ENCODE measurements at places on chromosomes 6 and 20.

GRCh38 chr6:161033667-161034066, 42.1 kb downstream of the MAP3K4 start:
- no peak for DNase-seq

DNA sequence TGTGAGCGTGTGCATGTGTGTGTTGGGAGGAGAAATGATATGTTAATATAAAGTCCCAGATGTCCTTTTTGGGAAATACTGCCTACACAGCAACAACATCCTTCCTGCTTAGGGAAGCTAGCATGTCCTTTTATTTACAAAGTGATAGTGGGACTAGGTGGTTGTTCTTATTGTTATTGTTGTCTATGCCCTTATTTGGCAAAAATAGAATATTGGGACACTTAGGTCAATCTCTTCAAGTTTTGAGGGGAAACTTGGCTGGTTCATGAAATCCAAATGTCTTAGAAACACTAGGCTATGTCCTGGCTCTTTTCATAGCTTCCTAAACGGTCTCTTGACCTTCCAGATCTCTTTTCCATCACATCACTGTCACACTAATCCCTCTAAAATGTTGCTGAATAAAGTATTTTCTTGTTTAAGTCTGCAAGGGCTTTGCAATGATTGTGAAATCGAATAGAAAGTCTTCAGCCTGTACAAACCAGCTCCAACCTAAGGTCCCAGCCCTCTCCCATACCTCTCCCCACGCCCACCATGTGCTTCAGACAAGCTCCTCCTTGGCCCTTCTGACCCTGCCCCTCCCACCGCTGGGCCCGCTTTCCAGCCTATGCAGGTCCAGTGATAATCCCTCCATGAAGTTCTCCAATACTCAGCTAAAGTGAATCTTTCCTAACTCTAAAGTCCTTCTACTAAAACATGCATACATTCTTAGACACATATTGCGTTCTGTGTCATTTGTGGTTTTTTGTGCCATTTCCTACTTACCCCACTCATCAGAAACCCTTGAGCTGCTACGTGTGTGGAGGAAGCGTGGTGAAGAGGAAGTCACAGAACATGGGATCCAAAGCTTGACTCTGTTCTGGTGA, 205.1 kb downstream of the LY86 start:
- DNase-seq, result no peak

GRCh38 chr6:145469021-145469420, 266.3 kb downstream of the EPM2A start:
- DNase-seq, result no peak

GRCh38 chr6:445571-446417, 54.2 kb downstream of the IRF4 start:
- DNase-seq, result no peak

DNA sequence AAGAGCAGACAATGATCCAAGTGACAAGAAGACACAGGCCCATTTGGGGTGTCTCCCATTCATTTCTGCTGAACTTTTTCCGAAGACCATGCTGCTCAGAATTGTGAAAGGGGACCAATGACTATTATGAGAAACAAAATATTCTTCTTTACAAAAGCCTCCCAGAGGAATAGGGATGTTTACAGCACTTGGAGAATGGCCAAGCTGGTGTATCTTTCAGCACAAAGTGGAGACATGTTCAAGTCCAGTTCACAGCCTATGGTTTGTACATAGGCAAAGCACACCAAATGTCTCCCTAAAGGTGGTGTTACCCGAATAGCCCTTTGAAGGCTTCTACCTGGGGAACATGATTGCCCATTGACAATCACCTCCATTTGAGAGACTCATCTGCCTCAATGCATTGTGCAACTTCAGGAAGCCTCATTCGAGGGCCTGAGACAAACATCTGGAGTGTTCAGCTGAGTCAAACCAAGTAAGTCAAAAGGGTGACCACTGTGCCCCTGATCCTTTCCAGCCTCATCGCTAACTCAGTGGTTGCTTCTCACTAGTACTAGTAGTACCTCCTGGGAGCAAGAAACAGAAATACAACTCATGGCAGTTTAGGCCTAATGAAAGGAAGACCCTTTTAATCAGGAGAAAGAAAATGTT, 451.0 kb upstream of the MARCKS start:
- DNase-seq, result no peak

- DNase-seq, result no peak
These were observed 66.2 kb downstream of the ARMC2 start for GRCh38 chr6:108914235-108915022.

DNA sequence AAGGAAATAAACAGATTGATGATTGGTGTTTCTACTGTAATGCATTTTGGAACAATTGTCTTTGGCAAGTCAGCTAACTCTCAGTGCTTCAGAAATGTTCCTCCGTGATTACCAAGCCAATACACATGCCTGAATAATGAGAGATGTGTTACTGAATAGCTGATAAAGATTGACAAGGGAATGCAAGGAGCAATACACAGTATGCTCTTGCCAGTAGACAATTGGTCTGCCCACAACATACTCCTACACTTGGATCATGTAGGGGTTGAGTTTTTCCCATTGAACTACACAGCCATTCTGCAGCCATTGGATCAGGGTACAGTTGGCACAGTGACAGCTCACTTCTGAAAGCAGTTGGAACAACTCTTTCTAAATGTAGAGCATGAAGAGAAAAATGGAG, 5.6 kb upstream of the GJB7 start:
- no peak for DNase-seq

GRCh38 chr20:59903621-59904020, 29.8 kb downstream of the SYCP2 start:
- no peak for DNase-seq

All from stimulated activated CD4-positive, alpha-beta T cell treated with anti-CD3 and anti-CD28 coated beads, Interleukin-15, amount 100 ng/mL, for 1 hour (primary cell).